ENCODE measurements at places on chromosomes 1 and 21.

DNA sequence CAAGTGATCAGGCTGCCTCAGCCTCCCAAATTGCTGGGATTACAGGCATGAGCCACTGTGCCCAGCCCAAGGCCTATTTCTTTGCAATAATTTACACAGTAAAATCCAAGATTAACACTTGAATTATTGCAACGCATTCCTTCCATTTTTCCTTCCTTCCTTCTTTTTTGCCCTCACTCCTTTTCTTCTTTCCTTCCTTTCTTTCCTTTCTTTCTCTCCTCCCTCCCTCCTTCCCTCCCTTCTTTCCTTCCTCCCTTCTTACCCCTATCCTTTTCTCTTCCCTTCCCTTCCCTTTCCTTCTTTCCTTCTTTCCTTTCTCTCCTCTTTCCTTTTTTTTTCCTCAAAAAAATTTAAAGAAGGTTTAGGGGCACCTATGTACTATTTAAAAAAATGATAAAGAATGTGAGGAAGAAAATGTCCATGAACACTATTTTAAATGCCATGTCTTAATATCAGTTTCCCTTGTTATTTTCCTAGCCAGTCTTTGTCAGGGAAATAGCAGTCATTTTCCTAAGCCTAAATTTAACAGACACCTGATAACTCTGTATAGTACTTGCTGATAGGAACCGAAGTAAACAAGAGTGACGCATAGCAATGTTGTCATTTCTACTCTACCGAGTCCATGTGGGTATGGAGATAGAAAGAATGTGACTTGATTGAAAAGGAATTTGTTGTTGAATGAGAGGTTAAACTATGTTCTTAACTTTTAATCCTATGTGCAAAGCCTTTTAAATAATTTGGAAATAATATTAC, 79.8 kb upstream of the HMCN1 start:
- no peak for DNase-seq

DNA sequence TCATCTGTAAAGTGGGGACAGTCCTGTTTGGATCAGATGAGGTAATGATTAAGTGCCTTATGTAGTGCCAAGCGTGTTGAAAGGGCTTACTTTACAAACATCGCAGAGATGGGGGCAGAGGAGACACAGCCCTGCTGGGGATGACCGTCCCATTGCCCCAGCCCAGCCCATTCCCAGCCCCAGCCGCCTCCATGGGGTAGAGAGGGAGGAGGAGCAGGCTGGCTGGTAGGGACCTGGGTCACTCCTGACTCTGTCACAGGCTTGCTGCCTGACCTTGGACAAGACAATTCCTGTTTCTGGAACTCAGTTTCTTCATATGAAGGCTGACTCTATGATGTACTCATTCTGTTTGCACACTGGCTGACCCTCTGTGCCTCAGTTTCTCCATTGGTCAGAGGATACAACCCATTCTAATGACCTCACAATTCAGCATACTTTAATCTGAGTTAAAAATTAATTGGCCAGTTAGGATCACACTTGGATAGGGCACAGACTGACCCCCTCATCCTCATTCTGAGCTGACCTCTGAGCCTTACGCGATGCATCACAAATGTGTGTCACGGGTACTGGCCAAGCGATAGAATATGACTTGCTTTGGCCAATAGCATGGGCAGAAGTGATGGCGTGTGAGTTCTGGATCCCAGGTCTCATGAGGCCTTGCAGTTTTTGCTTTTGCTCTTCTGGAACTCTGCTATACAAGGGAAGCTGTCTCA, 91.1 kb downstream of the PTPRU start:
- no peak for DNase-seq

- DNase-seq = no peak
These were observed 26.8 kb upstream of the CLSTN1 start for GRCh38 chr1:9850442-9851162.

DNA sequence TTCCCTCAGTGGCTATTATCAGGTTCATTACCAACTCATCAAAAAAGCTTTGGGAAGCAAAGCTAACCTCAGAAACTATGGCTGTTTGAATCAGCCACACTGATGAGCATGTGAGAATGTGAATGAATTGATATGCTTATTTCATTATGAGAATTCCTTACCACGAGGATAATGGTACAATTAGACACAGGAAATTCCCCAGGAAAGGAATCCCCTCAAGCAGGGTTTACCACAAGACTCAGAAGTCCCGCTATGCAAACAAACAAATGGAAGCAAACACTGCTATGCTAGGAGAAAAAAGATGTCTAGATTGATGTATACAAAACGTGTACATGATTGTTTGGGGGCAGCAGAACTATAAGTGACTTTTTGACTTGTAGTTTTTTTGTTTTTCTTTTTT, 205.0 kb downstream of the HMCN1 start:
- no peak for DNase-seq

DNA sequence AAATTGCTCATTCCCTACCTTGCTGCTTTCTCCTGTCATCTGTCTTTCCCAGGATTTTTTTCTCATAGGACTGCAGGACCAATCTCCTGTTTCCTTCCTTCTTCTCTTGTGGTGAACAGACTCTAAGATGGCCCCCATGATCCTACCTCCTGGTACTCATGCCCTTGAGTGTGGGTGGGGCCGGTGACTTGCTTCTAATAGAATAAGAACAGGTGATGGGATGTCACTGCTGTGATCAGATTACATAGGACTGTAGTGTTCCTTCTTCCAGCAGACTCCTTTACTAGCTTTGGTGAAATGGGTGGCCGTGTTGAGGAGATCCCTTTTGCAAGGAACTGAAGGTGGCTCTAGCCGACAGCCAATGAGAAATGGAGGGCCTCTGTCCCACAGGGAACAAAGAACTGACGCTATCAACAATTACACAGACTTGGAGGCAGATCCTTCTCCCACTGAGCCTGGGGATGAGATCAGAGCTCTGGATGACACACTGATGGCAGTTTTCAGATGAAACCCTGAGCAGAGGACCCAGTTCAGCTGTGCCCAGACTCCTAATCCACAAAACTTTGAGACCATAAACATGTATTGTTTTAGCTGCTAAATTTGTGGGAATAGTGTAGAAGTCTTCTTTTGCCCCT, 7.5 kb downstream of the GSTM3 start:
- no peak for DNase-seq

Data from uterus (tissue), 4 donors.